Neural progenitor cell (in vitro differentiated cells): ENCODE measurements at places on chromosomes 12 and 14.
A peak's percentile ranks its signal among the peaks of the same experiment; 100 is the strongest.

GRCh38 chr14:54756656-54757392 lies 145.8 kb downstream of the GCH1 start:
- DNase-seq: no peak

GRCh38 chr14:97331526-97331925 lies 534.3 kb downstream of the VRK1 start:
- DNase-seq: no peak

- DNase-seq: no peak
Measured at GRCh38 chr12:78385541-78385940, 479.0 kb upstream of the SYT1 start.

DNA sequence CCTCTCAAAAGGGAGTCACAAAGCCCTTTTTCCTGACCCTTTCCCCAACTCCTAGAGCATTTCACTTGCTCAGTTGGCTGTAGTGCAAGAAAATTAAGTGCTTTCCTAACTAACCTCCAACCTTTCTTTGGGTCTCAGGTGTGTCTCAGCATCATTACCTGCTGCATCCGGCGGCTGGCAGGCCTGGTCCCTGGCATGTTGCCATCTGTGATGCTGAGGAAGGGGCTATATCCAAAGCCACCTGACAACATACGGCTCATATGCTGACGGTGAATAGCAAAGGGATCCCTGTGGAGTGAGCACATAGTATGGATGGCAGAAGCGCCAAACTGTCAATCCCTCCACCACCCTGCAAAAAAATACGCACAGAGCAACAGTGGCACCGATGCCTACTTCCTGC lies 1.2 kb downstream of the MLF2 start:
- DNase-seq: no peak

- no peak for DNase-seq
Measured at GRCh38 chr14:71487941-71488340, 444.3 kb upstream of the RGS6 start.

DNA sequence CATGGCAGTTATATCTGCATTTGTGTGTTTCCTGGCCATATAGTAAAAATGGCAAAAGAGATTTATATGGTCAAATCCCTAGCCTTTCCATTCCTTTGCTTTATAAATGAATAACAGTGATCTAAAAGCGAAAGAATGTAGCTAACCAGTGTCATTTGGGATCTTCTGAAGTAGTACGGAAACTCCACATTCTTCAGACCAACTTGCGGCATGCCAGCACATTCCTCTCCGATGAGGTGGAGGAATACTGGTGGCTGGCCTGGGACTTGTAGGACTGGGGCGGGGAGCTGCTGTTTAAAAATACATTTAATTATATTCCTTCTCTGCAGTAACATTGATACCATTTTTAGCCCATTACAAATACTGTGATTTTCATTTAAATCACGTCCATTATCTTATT lies 85.3 kb downstream of the SAMD4A start:
- peak; percentile 65 for DNase-seq

- DNase-seq: no peak
Measured at GRCh38 chr12:68303850-68304249, 28.3 kb downstream of the MDM1 start.

GRCh38 chr12:3085341-3086139 lies 8.4 kb downstream of the TSPAN9 start:
- no peak for DNase-seq

- DNase-seq: no peak
Measured at GRCh38 chr12:46470036-46470627, 97.6 kb upstream of the SLC38A2 start.

DNA sequence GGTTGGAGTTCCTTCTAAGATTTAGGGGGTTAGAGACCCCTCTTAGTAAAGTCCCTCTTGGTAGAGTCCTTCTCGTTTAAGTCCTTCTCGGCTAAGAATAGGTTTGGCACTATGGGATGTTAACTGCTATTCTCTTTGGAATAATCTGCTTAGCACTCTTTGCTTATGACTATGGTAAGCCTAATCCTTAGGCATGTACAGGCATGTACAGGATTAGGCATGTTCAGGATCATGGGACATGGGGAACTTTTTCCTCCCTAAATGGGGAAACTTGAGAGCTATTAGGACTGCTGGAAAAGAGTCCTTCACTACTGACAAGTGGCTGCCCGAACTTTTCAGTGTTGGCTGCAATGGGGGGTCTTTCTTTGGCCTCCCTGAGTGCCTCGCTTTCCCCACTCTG lies 193.3 kb downstream of the TMEM117 start:
- DNase-seq: no peak

DNA sequence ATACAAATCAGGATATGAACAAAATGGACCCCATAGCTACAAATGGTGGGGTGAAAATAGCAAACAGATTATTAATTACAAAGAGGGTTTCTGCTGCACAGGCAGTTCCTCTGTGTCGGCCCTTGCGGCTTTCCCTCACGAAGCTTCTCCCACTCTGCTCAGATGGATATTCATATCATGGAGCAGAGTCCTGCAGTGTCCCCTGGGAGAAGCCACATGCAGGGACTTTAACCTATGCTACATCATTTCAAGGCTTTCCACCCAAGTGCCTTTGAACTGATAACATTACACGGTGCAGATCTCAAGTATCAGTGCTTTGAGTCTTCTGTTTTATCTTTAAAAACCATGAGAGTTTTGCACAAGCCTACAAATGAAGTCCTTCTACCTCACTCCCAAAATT lies 229.1 kb downstream of the PPM1H start:
- no peak for DNase-seq

DNA sequence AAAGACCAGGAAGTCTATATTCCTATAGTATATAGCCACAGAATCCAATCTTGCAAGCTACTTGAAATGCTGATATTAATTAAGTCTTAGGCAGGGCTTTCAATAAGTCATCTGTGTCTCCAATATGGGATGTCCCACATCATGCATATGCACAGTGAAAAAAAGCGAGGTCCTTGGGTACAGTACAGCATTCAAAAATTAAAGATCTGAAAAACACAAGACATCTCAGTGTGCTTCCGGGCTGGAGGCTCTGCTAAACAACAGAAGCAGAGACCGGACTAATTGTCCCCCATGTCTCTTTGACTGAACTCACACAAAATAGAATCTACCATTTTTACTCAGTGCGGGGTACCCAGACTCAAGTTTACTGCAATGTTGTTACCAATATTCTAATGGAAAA lies 156.0 kb downstream of the DAD1 start:
- DNase-seq: no peak
